GM23248 (cell line): ENCODE measurements at places on chromosomes 7 and 10. TPM values are rescaled to one million over a fixed set of nuclear protein-coding genes. Genes with fewer than 3 reads are reported as not detected.

Gene PHF14
- 9.6 and 17.0 TPM in 2 replicates for total RNA-seq

Gene GPR85
- total RNA-seq, result 5.1 and 7.2 TPM in 2 replicates

Gene ACTL6B
- not detected in 2 replicates for total RNA-seq

Gene NUTM2A
- total RNA-seq, result 0.11 and 1.0 TPM in 2 replicates

Gene DLX6
- total RNA-seq, result not detected in 2 replicates

Gene COX19
- 5.5 and 5.6 TPM in 2 replicates for total RNA-seq

Gene HOXA5
- 0.25 and 4.0 TPM in 2 replicates for total RNA-seq

Gene EPHB6
- 0.11 and 0.13 TPM in 2 replicates for total RNA-seq

Gene ASZ1
- total RNA-seq, result not detected in 2 replicates

Gene OPALIN
- total RNA-seq, result not detected in 2 replicates

Gene FAS
- total RNA-seq, result 69.0 and 77.8 TPM in 2 replicates

Gene ERVW-1
- total RNA-seq, result not detected in 2 replicates

Gene ALOX5
- total RNA-seq, result not detected in 2 replicates

Gene MDH2
- 71.7 and 72.4 TPM in 2 replicates for total RNA-seq

Gene MOGAT3
- not detected in 2 replicates for total RNA-seq

Gene PCLO
- total RNA-seq, result not detected in 2 replicates

GRCh38 chr10:13969792-13970140 is 361.0 kb downstream of the FRMD4A start:
- DNase-seq, result no peak

DNA sequence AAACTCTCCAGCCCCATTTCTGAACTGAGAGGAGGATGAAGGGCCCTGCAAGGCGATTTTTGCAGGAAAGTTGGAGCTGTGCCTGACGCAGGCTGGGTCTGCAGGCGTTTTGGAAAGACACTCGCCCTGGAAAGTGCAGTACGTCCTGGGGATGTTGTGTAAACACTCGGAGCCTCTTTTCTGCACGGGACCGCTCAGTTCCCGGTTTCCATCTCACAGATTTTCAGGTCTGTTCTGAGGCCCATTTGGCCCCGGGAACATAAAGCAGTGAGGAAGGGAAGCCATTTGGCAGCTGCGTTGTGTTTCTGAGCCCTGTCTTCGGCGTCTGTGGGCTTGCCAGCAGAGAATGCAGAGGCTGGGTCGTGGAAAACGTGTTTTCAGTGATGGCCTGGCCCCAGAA is 655.0 kb upstream of the MGMT start:
- DNase-seq, result no peak

DNA sequence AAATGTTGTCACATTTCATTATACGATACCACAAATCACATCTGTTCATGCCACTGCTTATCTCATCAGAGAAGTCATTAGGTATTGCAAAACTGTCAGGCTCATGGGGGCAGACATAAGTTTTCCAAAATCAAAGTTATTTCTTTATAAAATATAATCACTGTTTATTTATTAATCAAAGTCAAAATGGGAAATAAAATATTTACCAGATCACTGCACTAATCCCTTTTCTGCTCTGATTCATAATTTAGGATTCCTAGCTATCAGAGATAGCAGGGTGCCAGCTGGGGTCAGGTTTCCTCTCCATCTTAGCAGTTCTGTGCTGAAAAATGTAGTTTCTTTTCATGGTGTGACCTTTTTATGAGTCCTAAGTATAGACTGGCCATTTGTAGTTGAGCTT is 117.7 kb upstream of the LANCL2 start:
- peak; percentile 39 for DNase-seq

DNA sequence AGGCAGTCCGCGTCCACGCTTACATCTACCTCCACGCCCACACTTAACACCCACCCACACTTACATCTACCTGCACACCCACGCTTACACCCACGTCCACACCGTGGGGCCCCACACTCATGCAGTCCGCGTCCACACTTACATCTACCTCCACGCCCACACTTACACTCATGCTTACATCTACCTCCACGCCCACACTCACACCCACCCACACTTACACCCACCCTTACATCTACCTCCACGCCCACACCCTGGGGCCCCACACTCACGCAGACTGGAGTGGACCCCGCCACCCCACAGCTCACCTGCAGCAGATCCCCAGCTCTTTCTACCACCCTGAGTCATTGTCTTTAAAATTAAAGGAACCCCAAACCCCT is 32.4 kb upstream of the PWWP2B start:
- peak; percentile 22 for DNase-seq

DNA sequence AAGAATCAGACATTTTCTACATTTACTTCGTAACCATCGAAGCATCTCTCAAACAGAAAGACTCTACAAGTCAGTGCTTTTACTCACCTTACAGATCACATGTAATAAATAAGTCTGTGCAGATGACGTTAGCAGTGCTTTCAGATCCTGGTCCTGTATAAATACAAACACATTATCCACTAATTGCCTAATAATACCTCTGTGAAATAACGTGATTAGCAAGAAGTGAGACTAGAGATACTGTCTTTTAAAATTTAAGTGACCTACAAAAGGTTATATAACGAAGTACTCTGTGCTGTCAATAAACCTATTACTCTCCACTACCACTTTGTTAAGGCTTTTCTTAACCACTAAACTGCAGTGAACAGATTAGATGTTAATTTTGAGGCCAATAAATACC is 246.9 kb downstream of the NSUN6 start:
- no peak for DNase-seq

DNA sequence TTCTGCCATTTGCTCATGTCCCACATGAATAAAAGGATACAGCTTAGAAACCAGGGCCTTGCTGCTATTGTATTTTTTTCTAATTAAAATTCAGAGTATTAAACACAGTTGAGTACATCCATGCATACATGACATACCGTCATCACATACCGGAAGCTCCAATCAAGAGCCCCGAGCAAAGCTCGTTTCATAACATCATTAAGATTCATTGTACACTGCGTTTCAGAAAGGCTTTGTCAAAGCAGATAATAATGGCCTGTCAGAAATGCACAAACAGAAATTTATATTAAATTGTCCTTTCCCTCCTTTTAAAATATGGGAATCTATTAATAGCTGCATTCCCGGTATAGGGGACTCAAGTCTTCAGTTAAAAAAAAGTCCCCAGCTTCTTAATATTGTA is 103.4 kb downstream of the PRTFDC1 start:
- DNase-seq, result no peak

GRCh38 chr7:37709631-37710509 is 26.3 kb downstream of the GPR141 start:
- DNase-seq, result no peak

GRCh38 chr7:143300959-143301935 is 13.1 kb downstream of the CASP2 start:
- DNase-seq, result no peak

DNA sequence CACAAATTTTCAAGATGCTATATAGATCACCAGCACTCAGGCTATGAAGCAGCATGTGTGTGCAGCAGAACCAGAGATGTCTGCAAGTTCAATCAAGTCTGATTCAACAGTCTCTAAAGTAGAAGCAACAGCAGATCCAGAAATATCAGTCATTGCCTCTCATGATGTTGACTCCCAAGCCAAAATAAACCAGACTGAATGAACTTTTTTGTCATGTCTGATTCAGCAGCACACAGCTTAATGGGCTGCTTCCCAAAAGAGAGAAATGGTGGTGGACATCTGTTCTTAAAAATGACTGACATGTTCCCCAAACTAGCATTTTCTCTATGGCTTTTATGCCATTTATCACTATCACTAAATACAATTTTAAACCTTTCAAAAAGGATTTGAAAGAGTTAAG is 53.8 kb downstream of the TMEM26 start:
- peak; percentile 55 for DNase-seq

DNA sequence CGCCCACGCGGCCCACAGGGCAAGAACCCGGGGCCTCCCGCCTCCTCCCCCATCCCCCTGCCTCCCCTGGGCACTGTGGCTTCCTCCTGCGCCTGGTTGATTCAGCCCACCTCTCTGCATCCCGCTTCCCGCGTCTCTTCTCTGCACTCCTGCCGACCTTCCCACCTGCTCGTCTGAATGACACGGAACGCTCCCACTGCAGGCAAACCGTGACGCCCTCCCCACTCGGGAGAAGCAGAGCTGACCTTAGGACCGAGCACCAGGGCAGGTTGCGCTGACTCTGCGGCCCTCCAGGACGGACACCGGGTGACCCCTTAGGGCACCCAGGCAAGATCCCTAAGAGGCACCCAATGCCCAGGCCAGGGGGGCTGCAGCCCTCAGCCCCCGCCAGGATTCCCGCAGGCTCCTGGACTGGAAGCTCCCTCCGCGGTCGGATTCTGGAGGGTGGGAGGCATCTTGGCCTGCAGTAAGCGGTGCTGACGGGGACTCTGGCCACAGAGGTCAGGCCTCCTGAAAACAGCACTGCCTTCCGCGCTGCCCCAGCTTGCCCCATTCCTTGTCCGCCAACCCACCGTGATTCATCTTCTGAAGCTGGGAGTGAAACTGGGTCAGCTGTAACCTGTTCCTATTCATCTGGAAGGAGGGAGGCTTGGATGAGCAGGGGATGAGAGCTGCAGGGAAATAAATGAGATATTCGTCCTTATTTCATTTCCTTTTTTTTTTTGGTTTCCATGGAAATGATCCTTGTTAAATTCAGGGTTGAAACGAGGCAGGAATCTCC is 990 bp downstream of the CALML3 start:
- no peak for DNase-seq

GRCh38 chr10:53127686-53128085 is 355.1 kb upstream of the MBL2 start:
- no peak for DNase-seq

GRCh38 chr10:74012480-74012879 is 14.6 kb downstream of the VCL start:
- DNase-seq, result no peak

DNA sequence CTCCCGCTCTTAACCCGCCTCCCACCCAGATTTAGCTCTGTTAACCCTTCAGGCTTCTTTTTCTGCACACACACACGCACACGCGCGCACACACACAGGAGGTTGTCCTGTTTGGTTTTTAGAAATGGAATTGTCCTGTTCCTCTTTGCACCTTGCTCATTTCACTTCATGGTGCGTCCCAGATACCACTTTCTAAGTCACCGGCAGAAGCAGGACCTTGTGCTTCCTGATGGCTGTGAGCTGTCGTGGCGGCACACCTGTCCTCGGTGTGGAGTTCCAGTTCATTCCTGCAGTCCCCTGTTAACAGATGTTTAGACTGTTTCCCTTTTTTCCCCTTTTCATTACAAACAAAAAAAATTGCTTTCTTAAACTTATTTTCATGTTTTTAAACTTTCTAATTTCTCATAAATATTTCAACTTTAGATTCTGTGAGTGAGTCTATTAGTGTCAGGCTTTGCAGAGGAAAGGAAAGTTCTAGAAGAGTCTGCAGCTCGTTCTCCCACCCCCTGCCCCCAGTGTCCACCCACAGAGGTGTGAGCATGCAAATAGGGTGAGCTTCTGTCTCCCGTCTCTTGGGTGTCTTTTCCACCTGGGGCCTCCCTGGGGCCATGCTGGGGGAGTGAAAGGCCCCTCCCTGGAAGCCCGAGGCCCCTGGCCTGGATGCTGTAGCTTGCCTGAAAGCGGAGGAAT is 85.5 kb downstream of the LHPP start:
- no peak for DNase-seq

- DNase-seq, result no peak
Measured at GRCh38 chr10:123962756-123963530, 71.3 kb upstream of the CPXM2 start.

DNA sequence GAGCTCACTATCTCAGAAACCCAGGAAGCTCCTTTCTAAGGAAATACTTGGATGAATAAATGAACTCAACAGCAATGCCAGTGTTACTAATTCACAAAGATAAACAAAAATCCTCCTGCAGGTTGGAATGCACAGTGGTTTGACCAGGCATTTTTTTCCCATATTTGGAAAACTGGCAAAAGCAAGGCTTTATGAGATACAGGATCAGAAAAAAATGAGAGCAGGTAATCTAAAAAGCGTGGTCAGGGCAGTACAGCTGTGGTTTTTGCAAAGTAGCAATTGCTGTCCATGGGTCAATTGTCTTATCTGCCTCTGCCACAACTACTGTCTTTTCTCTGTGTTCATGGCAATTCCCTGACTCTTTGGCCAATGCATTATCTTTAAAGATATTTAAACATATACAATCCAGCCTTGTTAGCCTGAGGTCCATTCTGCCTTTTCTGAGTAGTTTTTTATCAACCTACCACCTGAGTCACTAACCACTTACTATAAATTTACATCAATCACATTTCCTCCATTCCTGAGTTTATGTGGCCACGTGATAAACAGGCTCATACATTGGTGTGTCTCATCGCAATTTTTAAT is 564.5 kb upstream of the IGFBP3 start:
- DNase-seq, result peak; percentile 60

GRCh38 chr10:36195364-36195763 is 553.3 kb upstream of the FZD8 start:
- DNase-seq, result no peak

GRCh38 chr10:59079386-59080226 is 96.8 kb upstream of the PHYHIPL start:
- DNase-seq, result peak; percentile 65

DNA sequence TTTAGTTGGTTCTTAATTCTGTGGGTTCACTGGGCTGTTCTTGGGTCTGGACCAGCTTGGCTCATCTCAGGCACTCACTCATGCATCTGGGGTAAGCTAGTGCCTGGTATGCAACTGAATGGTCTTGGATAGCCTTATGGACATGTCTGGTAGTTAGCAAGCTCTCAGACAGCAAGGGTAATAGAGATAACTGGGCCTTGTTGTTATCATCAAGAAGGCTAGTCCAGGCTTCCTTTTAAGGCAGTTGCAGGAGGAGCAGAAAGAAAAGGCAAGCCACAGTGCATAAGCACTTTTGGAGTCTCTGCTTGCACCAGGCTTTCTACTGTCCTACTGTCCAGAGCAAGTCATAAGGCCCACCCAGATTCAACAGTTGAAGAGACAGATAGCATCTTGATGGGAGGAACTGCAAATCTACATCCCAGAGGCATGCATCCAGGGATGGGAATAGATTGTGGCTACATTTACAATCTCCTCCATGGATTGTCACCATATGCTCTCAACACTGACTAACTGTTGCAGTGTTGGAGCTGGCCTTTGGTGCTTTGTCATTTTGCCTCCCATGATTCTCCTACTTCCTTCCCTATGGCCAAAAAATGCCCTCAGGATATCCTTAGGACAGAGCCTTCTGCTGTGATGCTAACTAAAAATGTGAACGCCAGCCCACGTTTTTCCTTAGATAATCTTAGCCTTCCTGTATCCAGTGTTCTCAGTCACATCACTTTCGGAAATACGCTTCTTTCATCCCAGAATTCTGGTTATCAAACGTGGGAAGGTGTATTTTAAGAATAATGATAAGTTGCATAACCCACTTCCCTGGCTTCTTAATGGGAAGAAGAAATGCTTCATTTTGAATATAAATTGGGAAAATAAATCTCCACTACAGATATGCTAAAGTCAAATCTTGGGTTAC is 3.6 kb downstream of the GIMAP4 start:
- DNase-seq, result no peak

GRCh38 chr7:18503126-18503866 is 7.7 kb downstream of the HDAC9 start:
- no peak for DNase-seq

GRCh38 chr7:104196161-104196560 is 11.7 kb downstream of the ORC5 start:
- DNase-seq, result no peak

GRCh38 chr7:16347066-16347826 is 74.1 kb downstream of the CRPPA start:
- DNase-seq, result peak; percentile 50
